IMR-90 (cell line): ENCODE measurements at places on chromosomes 2 and 18.

DNA sequence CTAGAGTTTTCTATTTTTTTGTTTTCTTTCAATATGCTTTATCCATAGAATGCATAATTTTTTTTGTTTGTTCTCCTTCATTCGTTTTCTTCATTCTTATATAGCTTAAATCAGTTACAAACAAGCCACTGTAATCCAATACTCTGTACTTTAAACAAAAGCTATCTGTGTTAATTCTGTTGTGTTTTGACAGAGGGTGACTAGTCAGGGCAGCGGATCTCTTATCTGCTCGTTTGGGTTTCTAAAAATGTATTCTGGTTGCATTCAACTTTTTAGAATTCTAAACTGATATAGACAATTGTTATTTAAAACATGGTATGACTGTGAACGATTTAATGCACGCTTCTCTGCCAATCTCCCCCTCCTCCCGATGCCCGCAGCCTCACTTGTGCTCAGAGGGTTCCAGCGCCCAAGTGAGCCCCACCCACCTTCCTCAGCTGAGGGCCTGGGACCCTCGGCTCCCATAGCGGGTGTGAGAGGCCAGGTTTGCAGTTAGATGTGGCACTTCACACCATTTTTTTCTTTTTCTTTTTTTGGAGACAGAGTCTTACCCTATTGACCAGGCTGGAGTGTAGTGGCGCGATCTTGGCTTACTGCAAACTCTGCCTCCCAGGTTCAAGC, 44.1 kb downstream of the NCK2 start:
- peak; percentile 53 for DNase-seq

GRCh38 chr2:172256886-172257285, 154.2 kb upstream of the DLX2 start:
- DNase-seq = no peak

DNA sequence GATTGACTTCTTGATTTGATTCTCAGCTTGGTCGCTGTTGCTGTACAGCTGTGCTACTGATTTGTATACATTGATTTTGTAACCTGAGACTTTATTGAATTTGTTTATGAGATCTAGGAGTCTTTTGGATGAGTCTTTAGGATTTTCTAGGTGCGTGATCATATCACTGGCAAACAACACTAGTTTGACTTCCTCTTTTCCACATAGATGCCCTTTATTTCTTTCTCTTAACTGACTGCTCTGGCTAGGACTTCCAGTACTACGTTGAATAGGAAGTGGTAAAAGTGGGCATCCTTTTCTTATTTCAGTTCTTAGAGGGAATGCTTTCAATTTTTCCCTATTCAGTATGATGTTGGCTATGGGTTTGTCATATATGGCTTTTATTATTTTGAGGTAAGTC, 101.3 kb downstream of the OSBPL1A start:
- peak; percentile 4 for DNase-seq

DNA sequence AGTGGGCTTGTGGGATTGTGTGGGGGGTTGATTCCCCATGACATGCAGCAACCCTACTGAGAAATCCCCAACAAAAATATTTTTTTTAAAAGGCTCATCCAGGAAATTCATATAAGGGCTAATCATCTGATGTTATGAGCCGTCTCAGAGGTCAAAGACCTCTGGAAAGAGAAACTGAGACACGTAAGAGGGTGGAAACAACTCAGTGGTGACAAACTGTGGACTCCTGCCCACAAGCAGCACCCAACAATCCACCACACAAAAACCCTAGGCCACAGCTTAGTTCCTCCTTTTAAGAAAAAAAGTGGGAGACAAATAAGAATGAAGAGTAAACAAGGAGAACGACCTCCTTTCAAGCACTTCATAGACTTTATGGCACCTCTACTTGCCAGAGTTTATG, 1096.1 kb upstream of the NRXN1 start:
- DNase-seq = peak; percentile 18

GRCh38 chr2:195649629-195650190, 7.3 kb upstream of the SLC39A10 start:
- no peak for DNase-seq

DNA sequence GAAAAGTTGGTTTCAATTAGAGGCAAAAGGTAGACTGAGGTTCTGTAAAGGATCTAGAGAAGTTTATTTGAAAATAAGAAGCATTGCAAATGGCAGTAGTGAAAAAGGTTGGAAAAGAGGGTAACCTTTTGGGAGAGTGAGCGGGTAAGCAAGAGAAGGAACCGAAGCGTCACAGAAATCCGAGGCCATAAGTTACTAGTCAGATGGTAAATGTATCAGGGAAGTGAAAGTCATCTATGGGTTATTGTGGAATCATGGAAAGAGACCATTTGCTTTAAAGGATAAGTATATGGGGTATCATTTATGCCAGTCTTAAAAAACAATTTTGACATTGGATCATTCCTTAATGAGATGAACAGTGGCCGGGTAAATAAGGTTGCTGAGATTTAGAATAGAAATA, 30.5 kb downstream of the EML4 start:
- DNase-seq = no peak

GRCh38 chr2:128091726-128092080, 703 bp downstream of the UGGT1 start:
- DNase-seq = peak; percentile 31

GRCh38 chr18:3664563-3665178, 214.7 kb downstream of the TGIF1 start:
- no peak for DNase-seq

GRCh38 chr18:76385681-76385975, 109.4 kb downstream of the ZNF516 start:
- DNase-seq = no peak

DNA sequence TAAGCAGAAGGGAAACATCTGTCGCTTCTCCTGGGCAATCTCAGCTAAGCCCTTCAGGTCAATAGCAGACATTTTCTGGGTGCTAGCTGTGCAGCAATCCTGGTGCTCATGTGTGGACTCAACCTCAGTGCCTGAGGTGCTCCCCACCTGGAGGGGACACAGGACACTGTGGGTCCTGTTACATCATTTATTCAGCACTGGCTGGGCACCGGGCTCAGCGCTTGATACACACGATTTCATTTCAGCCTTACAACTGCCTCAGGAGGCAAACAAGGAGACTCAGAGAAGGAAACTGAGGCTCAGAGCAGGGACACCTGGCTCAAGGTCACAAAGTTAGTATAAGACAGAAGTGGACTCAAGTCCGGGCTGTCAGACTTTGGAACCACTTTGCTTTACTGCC, 46.7 kb downstream of the MARCO start:
- DNase-seq = no peak

GRCh38 chr2:58876126-58876525, 635.0 kb upstream of the FANCL start:
- DNase-seq = no peak

GRCh38 chr2:160052531-160052930, 9.9 kb downstream of the PLA2R1 start:
- no peak for DNase-seq

- peak; percentile 79 for DNase-seq
Observed at GRCh38 chr2:172208791-172209325, 106.2 kb upstream of the DLX2 start.

- DNase-seq = peak; percentile 49
Observed at GRCh38 chr18:79394534-79395307, 1.0 kb upstream of the NFATC1 start.
